ENCODE measurements at places on chromosomes 2 and 18.

- no peak for DNase-seq
Observed at GRCh38 chr2:234556848-234557573, 60.1 kb upstream of the ARL4C start.

DNA sequence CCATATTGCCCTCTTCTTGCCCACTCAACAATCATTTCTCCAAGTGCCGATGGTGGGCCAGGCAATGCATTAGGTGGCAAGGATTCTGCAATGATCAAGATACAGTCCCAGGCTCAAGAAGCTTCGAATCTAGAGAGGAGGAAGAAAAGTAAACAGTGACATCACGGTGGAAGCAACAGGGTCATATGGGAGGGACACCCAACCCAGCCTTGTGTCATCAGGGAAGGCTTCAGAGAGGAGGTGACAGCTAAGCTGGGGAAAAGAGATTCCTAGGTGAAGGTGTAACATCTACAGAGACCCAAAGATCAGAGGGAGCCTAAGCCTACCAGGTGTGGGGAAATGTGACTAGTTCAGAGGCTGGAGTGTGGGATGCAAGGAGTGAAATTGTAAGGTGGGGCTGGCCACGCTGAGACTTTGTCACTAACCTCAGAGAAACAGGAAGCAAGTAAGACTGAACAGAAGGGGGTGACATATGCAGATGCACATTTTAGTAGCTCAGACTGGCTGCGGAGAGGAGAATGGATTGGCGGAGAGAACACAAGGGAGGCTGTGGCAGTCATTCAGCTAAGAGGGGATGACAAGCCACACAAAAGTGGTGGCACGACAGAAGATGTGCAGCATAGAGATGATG is 104.9 kb downstream of the ANKRD44 start:
- DNase-seq: no peak

GRCh38 chr2:173136067-173136466 is 60.4 kb downstream of the MAP3K20 start:
- DNase-seq: no peak

DNA sequence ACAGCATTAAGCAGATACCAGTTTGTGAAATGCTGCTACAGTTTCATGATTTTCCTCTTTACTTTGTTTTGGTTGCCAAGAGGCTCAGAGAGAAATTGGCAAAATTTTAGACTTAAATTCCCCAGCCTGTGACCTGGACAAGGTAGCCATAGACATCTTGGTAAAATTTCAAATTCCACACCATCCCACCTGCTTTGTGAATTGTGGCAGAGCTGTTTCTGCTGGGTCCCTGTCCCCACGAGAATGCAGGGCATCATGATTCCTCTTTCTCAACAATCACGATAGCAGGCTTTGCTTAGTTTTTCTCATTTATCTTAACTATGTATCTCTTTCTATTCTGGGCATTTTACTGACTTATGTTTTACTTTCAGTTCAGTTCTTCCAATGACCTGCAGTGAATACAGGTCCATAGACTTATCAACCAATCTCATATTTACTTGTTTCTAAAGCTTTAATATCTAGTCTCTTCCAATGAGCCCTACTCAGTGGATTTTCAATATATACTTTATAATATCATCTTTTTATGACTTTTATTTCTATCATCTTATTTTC is 351.6 kb downstream of the SOCS6 start:
- DNase-seq: no peak

DNA sequence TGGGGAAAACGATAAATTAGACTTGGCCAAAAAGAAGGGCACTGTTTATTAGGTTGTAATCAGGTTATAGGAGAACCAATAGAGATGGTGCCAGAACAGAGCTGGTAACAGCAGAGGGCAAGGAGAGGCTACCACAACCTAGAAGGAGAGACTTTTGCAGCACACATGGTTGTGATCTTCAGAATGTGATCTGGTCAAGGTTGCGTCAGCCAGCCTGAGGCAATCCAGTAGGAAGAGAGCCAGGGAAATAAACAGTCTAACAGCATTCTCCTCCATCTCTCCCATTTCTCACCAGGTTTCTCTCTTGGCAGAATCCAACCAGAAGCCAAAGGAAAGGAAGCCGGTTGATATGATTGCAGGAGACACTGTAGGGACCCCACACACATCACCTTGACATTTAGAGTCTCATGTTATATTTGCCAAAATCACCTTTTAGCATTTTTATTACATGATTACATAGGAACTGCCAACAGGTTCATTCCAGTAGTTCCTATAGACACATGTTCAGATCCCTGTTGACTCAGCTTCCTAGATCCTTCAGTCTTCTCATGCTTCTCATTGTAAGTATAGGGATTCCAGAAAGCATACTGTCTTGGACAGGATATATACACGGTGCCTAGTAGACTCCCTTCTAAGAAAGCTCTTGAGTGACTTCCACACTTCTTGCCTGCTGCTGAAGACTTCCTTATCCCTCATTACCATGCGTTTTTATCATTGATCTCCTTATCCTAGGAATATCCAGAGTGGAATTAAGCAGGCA is 17.6 kb upstream of the SPATS2L start:
- peak; percentile 90 for DNase-seq

- DNase-seq: no peak
Observed at GRCh38 chr2:27954221-27954673, 63.7 kb downstream of the BABAM2 start.

DNA sequence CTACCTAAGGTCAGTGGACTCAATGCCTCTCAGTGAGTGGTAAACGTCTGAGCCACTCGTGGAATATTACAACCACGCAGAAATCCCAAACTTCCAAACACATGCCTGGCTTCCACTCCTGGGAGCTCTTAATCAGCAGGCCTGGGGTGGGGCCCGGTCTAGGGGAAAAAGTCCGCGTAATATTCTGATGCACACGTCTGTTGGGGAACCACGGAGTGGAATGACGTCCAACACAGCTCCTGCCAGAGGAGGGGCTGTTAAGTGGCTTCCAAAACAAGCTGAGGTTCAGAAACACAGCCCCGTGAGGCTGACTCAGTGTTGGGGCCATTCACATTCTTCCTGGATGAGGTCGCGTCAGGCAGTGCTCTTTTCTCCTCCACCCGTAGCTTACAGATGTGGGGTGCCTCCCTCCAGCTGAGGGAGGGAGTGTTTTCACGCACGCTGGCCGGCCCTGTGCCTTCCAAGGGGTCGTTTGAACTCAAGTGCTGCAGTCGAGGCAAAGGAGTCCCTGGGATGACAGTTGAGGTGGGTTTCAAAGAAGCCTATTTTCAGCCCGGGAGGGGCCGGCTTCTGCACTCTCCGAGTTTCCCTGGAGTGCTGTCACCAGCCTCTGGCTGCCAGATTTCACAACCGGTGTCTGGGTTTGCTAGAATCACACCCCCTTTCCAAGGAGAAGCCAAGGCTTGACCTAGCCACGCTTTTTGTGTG is 73.1 kb downstream of the ACKR3 start:
- DNase-seq: peak; percentile 98

DNA sequence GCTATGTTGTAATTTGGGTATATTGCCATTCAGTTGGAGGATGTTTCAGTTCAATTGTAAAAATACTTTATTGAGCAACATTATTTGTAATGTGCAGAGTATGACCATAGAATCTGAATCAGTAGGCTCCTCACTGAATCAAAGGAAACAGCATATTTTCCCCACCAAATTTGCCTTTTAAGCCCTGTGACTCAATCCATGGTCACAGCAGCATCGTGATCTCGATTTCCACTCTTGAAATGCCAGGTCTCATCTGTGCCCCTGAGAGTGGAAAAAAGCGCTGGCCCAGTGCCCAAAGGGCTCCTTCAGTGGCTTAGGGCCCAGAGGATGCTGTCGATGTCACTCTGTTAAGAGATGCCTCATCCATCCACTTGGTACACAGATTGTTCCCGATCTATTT is 57.5 kb downstream of the FHOD3 start:
- peak; percentile 43 for DNase-seq

GRCh38 chr2:85504778-85505261 is 34.1 kb upstream of the MAT2A start:
- DNase-seq: peak; percentile 81

- no peak for DNase-seq
Observed at GRCh38 chr18:60113396-60113795, 213.6 kb downstream of the PMAIP1 start.

DNA sequence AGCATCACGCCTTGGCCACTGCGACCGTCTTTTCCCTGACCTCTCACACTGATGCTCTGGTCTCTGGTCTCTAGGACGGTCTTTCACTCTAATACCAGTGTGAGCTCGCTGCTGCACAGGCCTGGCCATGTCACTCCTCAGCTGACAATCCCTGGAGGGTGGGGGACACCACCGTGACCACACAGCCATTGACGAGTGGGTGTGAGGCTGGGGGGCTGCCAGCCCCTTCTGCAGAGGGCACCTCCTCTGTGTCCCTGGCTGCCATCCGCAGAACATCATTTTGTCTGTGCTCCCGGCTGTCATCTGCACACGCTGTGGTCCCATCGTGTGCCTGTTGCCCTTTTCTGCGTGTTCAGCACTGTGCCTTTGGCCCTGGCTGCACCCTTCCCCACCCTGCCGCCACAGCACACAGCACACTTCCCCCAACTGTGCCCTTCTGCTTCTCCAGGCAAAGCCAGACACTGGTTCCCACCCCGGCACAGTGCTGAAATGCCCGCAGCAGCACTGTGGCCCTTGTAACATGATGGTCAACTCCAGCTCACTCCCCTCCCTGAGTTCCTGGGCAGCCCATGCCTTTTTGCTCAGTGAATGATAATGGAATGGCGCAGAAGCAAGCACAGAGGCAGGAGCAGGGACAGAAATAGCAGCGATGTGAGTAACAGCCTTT is 30.4 kb upstream of the INHBB start:
- no peak for DNase-seq
